ENCODE measurements at places on chromosomes 5 and 9. TPM values are rescaled to one million over a fixed set of nuclear protein-coding genes. Genes with fewer than 3 reads are reported as not detected.

ZDHHC11B gene
- polyA plus RNA-seq = 5.2 TPM

TMEM215 gene
- 0.27 TPM for polyA plus RNA-seq

DNA sequence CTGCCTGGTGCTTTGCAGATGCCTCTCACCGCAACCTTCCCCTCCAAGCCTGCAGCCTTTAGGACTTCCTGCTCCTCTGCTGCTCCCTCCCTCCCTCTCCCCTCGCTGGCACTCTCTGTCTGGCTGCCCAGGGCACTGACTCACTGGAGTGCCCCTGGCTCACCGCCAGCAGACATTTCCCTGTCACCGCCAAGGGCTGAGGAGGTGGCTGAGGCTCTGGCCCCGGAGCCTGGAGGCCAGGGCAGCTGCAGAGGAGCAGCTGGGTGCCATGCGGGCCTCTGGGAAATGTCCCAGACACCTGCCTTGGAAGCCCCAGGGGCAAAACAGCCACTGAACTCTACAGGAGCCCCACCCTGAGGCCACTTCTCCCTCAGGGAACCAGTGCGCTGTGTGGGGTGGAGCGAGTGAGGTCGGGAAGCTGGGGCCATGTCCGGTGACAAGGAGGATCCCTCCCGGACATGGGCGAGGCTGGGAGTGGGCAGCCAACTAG lies 53.4 kb downstream of the TENT4A start:
- DNase-seq = no peak

- no peak for DNase-seq
Observed at GRCh38 chr5:28400076-28400475, 1361.7 kb upstream of the CDH9 start.

DNA sequence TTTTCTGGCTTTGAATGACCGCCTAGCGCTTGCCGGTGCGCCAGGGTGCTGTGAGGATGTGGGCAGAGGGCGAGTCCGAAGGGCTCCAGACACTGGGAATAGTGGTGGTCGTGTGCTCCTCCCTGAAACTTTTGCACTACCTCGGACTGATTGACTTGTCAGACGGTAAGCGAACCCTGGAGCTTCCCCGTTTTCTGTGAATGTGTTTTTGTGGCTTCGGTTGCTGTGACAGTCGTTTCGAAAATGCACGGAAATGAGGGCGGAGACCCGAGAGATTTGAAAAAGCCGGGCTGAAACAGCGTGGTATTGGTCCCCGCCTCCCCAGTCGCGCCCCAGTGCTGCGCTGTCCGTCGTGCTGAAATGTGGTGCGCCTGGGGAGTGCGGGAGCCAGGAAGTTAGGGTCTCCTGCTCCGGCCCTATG lies 102.5 kb upstream of the GABRP start:
- no peak for DNase-seq

DNA sequence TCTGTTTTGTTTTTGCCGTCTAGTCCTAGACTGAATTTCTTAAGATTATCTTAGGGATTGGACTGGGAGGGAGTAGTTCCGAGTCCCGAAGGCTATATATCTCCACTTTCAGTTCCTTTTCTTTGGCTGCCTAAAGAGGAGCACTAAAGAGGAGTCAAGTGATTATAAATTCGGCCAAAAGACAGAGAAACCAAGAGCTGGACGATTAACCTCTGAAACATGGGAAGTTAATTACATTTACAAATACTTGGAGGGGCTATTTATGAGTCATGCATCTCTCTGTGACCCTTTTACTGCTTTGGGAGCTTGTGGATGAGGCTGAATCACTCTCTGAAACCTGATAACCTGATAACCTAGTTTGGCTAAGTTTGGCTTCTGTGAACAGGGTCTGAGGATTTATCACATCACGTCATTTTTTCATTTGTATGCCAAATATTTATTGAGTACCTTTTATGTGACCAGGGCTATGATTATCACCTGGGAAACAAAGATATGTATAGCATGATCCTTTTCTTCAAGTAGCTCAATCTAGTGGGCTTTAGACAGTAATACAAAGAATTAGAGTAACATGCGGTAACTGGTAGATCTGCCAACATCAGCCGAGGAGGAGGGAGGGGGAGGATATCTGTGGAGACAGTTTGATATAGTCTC lies 180.9 kb downstream of the CD180 start:
- no peak for DNase-seq

DNA sequence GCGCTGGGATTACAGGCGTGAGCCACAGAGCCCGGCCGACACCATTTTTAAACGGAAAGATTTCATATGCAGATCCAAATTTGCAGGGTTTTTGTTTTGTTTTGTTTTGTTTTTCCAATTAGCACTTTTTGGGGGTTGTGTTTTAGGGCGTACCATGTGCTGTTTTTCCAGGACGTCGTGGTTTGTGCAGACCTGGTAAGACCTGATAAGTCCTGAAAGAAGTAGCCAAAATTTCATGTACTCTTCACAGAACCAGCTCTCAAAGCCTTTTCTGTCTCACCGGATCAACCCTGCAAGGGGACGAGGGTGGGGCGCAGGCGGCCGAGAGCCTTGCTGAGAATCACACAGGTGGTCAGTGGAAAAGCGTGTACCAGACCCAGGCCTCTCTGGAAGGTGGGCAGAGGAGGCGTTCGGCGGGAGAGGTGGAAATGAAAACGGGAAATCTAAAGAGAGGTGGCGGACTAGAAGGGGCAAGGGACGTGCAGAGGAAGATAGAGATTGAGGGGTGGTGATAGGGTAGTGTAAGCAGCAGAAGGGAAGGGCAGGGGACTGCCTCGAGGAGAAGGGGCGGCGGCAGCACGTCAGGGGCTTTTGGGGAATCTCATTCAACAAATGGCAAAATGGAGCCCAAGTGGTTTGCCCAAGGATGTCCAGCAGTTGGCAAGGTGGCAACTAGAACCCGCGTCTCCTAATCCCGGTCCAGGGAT lies 1.1 kb upstream of the FAF2 start:
- DNase-seq = no peak

GRCh38 chr5:172733131-172733973 lies 37.6 kb downstream of the DUSP1 start:
- DNase-seq = no peak

GRCh38 chr9:96449523-96449844 lies 485 bp upstream of the HABP4 start:
- no peak for DNase-seq

GRCh38 chr9:135908093-135908753 lies 877 bp upstream of the CAMSAP1 start:
- DNase-seq = no peak

DNA sequence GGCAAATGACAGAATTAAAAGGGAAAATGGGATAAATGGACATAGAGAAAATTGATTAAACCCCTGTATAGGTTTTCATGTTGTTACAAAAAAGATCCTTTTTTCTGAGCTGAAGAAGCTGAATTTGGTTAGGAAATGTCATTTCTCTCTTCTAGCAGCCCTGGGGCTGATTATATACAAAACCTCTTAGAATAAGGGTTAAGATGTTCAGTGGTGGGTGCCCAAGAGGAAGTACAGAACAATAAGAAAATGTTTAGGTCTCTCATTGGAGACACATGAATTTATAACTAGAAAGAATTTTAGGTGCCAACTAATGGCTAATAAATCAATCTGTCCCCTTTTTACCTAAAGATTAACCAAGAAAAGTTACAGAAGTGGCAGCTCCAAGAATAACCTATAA lies 14.2 kb downstream of the ABHD17B start:
- DNase-seq = no peak

DNA sequence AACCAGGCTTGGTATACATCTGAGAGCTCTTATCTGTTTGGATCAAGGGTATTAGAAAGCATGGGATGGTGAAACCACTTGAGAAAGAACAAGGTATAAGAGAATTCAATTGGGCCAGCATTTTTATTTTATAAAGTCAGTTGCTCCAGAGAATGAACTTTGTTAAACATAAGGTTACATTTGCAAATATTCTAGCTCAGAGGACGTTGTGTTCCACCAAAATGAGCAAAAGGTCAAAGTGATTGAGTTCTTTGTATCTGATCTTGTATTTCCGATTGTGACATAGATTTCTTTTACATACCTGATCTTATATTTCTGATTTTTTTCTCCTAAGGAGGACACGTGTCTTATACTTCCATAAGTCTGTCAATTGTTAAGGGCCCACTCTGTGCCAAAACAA lies 8.6 kb upstream of the STARD4 start:
- no peak for DNase-seq

DNA sequence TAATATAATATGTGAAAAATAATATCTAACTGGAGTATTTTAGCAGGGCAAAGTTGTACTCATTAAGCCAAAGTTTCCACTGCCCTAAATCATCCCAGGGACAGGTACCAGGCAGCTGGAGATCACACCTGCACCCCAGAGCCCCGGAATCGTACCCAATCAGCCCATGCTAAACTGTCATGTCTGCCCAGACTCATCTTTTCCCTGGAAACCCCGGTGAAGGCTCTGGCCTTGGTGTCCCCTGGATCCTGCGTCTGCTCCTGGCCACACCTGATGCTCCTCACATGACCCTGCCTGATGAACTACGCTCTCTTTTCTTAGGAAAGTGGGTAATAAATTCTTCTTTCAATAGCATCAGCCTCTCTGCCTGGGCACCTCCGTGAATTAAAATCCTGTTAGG lies 15.6 kb upstream of the IRX2 start:
- DNase-seq = no peak

DNA sequence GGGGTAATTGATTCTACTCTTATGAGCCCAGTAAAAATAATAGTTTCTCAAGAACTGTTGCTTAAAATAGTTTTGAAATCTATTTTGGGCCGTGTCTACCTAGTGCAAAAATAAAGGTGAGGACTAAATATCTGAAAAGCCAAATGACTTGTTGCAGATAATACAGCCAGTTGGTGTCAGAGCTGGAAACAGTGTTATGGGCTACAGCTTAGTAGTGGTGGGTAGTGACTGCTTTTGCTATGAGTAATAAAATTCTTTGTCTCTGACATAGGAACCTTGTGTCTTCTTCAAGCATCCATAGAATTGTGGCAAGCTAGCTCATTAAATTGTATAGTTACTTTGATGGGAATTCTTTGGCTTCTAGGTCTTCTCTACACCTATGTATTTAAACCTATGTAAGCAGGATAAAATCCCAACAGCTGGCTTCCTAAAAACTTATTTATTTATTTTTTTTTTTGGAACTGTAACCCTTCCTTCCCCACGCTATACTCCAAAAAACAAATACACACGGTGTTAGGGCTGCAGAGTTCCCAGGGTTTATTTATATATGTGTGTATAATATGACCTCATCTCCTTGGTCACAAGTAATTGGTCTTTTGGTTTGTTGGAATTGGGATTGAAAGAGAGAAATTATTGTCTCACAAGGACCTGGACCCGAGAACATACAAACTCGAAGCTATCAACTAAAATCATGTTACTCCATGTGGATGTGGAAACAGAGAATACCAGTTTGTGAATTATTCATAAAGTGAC lies 138.0 kb downstream of the NUDT12 start:
- no peak for DNase-seq

DNA sequence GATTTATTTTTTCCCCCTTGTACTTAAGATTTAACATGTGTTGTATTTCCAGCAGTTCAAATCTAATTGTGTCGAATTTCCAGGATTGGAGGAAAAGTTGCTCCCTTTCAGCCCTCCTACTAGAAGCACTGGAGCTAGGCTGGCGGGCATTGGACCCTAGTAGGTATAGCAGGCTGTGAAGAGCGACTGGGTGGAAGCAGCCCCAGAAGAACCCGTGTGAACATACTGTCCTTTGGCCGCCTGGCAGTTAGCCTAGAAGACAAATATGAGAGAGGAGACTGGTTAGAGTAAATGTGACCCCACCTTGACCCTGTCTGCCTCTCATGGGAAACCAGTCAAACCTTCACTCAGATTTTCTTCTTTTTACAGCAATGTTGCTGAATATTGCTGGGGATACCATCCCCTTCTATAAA lies 13.9 kb downstream of the ALDOB start:
- DNase-seq = no peak

GRCh38 chr5:128082551-128083032 lies 974 bp upstream of the SLC12A2 start:
- DNase-seq = no peak

DNA sequence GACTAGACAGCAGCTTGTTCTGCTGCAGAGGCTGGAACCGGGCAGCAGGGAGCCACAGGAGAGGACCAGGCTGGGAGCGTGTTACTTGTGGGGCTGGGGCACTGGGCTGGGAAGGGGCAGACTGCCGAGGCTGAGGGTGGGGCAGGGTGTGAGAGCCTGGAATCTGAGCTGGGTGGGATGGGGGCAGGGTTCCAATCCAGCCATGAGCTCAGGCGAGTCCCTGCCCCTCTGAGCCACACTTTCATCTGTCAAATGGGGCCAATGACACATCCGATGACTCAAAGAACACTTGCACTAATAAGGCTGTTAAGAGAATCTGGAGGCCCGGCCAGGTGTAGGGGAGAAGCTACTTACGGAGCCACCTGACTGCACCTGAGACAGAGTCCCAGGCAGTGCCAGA lies 18.7 kb upstream of the WDR38 start:
- no peak for DNase-seq

DNA sequence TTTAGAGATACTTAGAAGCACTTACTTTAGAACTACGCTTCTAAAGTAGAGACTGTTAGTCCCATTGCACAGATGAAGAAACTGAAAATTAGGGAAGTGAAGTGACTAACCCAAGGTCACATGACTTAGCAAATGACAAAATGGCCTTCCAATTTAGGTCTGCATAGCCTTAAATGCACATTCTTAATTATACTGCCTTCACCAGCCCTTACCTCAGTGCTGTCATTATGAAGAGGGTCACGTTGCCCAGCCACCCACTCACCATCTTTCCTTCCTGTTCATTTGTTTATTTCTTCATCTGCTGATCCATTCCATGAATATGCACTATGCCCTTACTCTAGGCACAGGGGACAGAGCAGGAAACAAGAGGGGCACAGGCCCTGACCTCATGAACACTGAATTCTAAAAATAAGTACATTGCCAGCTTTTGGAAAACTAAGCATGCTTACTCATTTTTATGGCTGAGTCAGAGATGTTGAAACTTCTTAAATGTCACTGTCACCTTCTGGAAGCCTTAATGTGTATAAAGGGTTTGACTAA lies 8.6 kb downstream of the HAVCR2 start:
- DNase-seq = no peak

- DNase-seq = no peak
Observed at GRCh38 chr5:87948486-87948885, 320.2 kb downstream of the TMEM161B start.

- no peak for DNase-seq
Observed at GRCh38 chr9:127022913-127023660, 99.3 kb downstream of the ANGPTL2 start.

DNA sequence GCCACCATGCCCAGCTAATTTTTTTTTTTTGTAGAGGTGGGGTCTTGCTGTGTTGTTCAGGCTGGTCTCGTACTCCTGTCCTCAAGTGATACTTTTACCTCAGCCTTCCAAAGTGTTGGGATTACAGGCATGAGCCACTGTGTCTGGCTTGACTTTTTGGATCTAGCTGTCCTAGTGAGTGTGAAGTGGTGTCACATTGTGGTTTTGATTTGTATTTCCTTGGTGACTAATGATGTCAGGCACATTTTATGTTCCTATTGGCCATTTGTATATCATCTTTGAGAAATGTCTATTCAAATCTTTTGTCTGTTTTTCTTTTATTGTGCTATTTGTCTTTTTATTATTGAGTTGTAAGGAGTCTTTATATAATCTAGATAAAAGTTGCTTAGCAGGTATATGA lies 53.5 kb upstream of the MCCC2 start:
- DNase-seq = no peak

Measured in left renal cortex interstitium (tissue), 4 donors.